ENCODE measurements at places on chromosomes 1 and 21.

DNA sequence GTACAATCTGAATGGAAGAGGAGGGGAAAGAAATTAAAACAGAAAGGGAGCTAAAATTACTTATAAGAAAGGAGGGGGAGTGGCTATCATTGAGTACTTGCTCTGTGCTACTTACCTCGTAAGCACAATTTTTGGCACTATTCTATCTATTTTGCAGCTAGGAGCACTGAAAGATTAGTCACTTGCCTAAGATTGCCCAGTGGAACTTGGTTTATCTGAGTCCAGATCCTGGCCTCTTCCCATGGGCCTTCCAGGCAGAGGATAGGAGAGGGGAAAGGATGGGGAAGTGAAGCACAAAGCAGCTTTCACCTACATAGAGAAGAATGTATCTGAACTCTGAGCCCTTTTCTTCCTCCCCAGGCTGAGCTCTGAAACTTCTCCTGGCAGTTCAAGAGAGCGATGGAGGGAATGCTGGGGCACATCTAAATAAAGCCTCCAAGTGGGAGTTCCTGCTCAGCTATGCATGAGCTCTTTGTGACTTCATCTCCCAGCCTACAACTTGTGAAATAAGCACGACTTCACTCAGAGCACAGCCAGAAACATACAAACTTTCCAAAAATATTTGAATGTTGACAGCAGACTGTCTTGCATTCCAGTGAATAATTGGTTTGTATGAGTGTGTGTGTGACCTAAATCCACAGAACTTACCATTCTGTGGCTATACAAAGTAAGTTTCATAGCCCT, 29.4 kb downstream of the HMGB4 start:
- DNase-seq: no peak

GRCh38 chr1:215605011-215605621, 38.0 kb downstream of the KCTD3 start:
- no peak for DNase-seq

DNA sequence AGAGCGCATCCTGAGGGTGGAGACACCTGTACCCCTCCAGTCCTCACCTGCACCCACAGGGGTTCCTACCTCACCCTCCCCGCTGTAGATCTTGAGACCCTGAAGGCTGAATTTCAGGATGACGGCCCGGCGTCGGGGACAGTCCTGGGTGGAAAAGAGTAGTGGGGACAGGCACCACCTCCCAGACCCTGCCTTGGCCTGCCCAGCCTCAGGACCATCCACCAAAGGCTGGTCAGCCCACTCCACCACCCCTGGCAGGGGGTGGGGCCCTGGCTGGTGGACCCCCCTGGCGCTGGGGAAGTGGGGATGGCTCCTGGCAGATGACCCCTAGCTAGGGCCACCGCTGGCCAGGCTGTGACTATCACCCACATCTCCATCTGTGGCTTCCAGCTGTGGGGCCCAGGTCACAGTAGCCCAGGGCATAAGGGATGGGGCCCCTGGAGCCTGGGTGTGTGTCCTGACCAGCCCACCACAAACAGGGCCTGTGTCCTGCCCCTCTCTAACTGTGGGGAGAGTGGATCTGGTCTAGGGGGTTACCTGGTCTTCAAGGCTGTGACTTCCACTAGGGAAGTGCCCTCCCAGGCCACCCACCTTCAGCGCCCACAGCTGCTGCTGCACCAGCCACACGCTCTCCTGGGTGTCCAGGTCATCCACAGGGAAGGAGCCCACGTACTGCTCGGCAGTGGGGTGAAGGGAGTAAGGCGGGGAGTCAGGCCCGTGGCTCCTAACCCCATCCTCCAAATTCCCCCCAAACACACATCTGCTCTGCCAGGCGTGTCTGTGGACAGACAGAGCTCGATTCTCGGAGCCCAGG, 5.4 kb downstream of the SH2D5 start:
- DNase-seq: no peak

- DNase-seq: peak; percentile 21
Measured at GRCh38 chr1:54849219-54850068, 37.6 kb downstream of the DHCR24 start.

- DNase-seq: no peak
Measured at GRCh38 chr1:85484264-85484663, 19.3 kb upstream of the DDAH1 start.

- no peak for DNase-seq
Measured at GRCh38 chr1:174118751-174119150, 40.6 kb upstream of the RABGAP1L start.

Data from suprapubic skin (tissue), 4 donors.